ENCODE measurements at places on chromosomes 7 and 10. TPM values are rescaled to one million over a fixed set of nuclear protein-coding genes. Genes with fewer than 3 reads are reported as not detected.
A peak's percentile ranks its signal among the peaks of the same experiment; 100 is the strongest.

DNA sequence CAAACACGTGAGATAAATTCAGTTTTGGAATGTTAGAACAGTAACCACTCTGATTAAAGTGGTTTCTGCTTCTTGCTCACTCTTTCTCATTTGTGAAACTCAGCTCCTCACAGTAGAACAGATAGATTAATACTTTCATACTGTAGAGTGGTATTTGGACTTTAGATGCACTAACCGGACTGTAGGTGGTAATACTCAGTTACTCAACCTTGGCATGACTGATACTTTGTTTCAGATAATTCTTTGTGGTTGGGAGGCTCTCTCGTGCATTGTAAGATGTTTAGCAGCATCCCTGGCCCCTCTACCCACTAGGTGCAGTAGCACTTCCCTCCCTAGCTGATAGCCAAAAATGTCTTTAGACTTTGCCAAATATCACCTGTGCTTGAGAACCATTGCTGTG is 37.6 kb downstream of the MCU start:
- H3K27ac ChIP-seq = no peak overlapping the region
- peaks cover 44% of the 10 kb centered on the region for H3K4me1 ChIP-seq
- no peak for DNase-seq
- no peaks in the 10 kb centered on the region for H3K36me3 ChIP-seq
- no peak overlapping the region for H3K4me3 ChIP-seq

- H3K27me3 ChIP-seq = no peaks in the 10 kb centered on the region
- H3K36me3 ChIP-seq = no peaks in the 10 kb centered on the region
- no peak overlapping the region for H3K4me3 ChIP-seq
- no peaks in the 10 kb centered on the region for H3K4me1 ChIP-seq
- DNase-seq = no peak
These were observed 54.5 kb upstream of the RAB18 start for GRCh38 chr10:27449571-27449970.

WNT8B gene
- total RNA-seq = not detected

GRCh38 chr10:3775696-3776551 is 9.1 kb downstream of the KLF6 start:
- H3K36me3 ChIP-seq = peaks cover 49% of the 10 kb centered on the region
- peak; percentile 65 for DNase-seq
- H3K27ac ChIP-seq = peak overlapping the region; percentile 100
- H3K27me3 ChIP-seq = no peaks in the 10 kb centered on the region

DNA sequence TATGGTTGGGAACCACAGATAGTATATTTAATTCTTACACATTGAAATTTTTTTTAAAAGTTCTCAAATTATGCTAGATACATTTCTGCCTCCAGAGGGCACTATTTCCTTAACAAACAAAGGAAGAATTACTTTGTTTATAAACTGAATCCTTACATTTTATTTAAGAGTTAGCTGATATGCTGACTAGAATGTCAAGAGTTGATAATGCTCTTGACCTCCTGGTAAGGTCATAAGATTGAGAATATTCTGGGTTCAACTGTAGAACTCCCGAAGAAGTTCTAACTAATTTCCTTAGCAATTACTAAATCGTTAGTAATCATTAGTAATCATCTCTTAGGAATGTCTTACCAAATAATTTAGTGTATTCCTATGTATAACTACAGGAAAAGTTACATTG is 95.3 kb upstream of the CYP26C1 start:
- H3K27me3 ChIP-seq = no peaks in the 10 kb centered on the region
- no peaks in the 10 kb centered on the region for H3K36me3 ChIP-seq
- H3K4me1 ChIP-seq = peaks cover 10% of the 10 kb centered on the region
- H3K4me3 ChIP-seq = no peak overlapping the region
- DNase-seq = no peak
